ENCODE measurements at places on chromosomes 1 and 21.
A peak's percentile ranks its signal among the peaks of the same experiment; 100 is the strongest.

- no peak for DNase-seq
Measured at GRCh38 chr1:205595435-205595834, 36.4 kb downstream of the ELK4 start.

GRCh38 chr21:14916676-14917141, 148.1 kb downstream of the NRIP1 start:
- no peak for DNase-seq

- DNase-seq, result no peak
Measured at GRCh38 chr1:201772178-201772577, 56.8 kb upstream of the IPO9 start.

- DNase-seq, result peak; percentile 30
Measured at GRCh38 chr1:230898748-230899147, 30.4 kb upstream of the C1orf198 start.

DNA sequence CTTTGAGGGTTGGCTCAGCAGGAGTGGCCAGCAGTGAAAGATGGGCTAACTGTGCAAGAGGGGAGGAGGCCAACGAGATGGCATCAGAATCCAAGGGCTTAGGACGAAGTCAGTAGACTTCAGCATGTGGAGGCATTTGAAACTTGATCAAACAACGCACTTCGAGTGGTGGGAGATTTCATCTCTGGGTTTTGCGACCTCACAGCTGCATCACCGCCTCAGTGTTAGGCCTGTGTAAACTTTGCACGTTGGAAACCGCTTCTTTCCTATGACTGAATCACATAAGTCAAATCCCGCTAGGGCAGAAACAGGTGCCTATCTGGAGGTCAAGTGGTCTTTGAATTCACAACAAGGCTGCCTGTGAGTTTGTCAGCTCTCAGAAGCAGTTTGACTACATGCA, 17.8 kb downstream of the TFF3 start:
- no peak for DNase-seq

DNA sequence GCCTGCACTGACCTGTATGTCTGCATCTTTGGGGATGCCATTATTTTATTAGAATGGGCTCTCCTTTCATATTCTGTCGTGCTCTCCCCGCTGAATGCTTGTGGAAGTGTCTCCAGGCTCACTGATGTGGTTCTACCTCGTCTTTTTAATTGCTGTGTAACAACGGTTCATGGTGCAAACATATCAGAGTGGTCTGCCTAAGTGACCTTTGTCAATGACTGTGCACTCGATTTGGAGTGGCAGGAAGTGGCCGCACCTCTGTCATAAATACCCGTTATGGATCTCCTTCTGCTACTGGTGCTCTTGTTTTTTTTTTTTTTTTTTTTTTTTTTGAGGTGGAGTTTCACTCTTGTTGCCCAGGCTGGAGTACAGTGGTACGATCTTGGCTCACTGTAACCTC, 38.3 kb downstream of the SPSB1 start:
- DNase-seq, result no peak

GRCh38 chr1:20184997-20185833, 681 bp upstream of the UBXN10 start:
- DNase-seq, result no peak

GRCh38 chr1:217552339-217552951, 78.4 kb downstream of the GPATCH2 start:
- no peak for DNase-seq

GRCh38 chr21:14720237-14720636, 174.1 kb upstream of the SAMSN1 start:
- no peak for DNase-seq

DNA sequence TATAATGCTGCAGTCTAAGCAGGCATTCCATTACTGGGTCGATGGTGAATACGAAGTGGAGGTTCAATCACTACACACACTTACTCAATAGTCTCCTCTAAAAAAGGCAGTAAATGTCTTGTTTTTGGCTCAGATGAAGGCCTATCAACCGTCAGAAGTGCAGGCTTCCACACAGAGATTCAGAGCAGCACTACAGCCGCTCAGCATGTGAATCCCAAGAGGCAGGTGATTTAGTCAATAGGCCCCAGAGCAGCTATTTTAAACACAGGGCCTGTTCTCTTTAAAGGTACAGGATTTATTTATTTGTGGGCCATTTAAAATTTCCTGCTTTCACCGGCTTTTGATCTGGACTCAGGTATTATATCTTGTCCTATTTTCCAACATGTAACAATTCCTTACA, 293.7 kb downstream of the RGS7 start:
- no peak for DNase-seq

- DNase-seq, result no peak
Measured at GRCh38 chr1:200894712-200895442, at the start of gene INAVA. Gene INAVA (plus strand): TSS chr1:200894900. CDS start chr1:200898401, 3,501 bp downstream.

- DNase-seq, result no peak
Measured at GRCh38 chr1:82903626-82904025, 1095.3 kb downstream of the TTLL7 start.

- no peak for DNase-seq
Measured at GRCh38 chr1:8411803-8412182, 93.9 kb downstream of the SLC45A1 start.

GRCh38 chr1:94025383-94026340, 95.3 kb downstream of the ABCA4 start:
- no peak for DNase-seq

GRCh38 chr1:207818971-207819451, 67.2 kb downstream of the CD46 start:
- DNase-seq, result no peak

DNA sequence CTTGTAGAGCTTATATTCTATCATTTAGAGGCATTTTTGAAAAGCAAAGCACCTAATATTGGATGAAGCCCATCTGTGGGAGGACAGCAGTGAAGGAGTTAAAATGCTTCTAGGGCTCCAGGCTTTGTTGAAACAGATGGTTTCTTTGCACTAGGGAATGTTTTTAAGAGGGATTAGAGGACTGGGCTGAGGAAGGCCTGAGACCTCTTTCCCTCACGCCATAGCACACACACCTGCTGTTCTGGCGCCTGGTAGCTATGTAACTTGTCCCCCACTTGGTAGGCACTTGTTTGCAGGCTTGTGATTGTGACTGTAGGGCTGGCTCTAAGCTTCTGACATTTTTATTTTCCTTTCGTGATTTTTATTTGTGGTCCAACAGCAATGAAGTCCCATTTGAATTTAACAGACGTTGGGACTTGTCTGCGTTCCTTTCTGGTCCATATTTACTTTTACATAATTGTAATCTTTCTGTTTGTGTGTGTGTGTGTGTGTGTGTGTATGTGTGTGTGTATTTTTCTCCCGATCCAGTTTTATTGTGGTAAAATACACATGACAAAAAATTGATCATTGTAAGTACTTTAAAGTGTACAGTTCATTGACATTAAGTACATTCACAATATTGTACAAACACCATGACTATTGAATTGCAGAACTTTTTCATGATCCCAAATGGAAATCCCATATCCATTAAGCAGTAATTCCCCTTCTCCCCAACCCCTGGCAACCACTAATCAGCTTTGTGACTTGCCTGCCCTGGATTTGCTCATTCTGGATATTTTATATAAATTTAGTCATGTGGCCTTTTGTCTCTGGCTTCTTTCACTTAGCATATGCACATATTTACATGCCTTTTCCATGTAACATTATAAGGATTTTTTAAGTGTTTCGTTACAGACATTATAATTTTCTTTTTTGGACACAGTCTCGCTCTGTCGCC, 33.5 kb upstream of the MACF1 start:
- DNase-seq, result no peak

DNA sequence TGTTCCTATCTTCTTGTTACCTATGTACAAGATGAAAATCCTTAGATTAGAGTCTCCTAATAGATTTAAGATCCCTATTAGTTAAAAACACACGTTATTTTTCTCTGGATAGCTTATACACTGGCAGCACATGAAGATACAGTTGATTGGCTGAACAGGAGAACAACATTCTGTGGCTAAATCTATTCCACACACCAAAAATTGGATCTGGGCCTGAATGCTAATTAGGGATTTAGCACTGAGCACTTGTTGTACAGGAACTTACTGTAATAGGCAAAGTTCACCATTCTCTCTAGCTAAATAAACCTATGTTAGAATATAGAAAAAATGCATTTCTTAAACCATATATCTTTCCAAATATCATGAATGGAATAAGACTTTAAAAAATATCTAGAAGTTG, 117.1 kb upstream of the PTGFR start:
- DNase-seq, result no peak

DNA sequence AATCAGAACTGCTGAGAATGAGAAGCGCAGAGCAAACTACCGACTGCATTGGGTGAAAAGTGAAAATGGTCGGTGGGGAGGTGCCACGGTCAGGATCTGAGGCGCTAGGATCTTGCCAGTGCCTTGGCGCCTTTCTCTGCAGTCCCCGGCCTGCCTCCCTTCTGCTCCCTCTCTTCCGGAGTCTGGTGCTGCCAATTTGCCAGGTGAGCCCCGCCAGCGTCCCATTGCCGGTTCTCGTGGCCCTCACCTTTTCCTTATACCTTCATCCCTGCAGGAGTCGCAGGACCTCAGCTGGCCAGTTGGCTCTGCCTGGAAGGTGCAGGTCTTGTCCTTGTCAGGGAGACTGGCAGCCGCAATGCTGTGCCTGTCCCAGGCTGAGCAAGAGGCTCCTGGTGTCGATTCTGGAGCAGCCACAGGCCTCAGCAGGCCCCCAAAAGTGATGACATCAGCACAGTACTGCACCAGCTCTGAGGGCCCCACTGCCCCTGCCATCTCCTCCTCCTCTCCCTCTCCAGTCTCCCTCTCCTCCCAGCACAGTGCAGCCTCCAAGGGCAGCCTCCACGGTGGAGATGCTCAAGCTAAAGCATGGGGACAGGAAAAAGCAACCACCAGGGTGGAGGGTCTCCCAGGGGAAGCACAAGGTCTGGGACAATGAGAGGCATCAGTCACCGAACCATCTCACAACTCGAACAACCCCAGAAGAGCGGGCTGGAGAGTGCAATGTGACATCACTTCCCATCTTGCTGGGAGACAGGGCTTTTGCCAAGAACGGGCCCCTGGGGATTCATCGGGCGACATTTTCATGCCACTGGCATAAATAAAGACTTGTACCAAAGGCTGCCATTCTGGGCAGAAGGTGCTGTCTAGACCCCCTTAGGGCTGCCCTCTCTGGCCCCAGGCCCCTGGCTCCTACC, 37.1 kb upstream of the H6PD start:
- DNase-seq, result no peak

DNA sequence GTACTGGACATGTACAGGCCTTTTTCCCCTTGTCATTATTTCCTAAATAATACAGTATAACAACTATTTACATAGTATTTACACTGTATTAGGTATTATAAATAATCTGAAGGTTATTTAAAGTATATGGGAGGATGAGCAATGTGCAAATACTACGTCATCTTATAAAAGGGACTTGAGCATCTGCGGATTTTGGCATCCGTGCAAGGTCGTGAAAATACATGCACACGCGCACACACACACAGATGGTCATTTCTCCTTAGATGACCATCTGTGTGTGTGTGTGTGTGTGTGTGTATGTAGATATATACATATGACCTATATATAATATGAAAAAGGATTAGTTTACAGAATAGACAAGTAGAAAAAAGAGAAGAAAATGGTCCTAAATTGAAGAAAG, 15.4 kb downstream of the ALG14 start:
- DNase-seq, result no peak

Measured in sciatic nerve (tissue), 2 donors.